Ascending aorta (tissue), 2 donors: ENCODE measurements at places on chromosomes 2 and 18.
A peak's percentile ranks its signal among the peaks of the same experiment; 100 is the strongest.

GRCh38 chr2:149568138-149568537 is 19.4 kb downstream of the MMADHC start:
- DNase-seq = no peak

DNA sequence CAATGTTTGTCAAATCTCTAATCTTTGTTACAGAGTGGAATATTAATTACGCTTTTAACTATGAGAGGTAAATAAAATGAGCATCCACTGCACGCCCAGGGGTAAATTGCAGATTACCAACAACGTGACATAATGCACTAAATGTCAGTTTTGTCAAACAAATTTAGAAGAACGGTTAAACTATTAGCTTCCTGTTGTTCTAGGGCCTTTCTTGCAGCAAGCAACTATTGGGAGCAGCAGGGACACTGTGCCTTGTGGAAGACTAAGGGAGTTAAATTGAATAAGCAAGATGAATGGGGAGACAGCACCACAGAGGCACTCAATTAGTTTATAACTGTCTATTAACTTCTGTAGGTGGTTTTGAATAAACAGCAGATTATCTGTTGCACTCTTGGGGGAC is 391.0 kb upstream of the RAB12 start:
- DNase-seq = no peak

DNA sequence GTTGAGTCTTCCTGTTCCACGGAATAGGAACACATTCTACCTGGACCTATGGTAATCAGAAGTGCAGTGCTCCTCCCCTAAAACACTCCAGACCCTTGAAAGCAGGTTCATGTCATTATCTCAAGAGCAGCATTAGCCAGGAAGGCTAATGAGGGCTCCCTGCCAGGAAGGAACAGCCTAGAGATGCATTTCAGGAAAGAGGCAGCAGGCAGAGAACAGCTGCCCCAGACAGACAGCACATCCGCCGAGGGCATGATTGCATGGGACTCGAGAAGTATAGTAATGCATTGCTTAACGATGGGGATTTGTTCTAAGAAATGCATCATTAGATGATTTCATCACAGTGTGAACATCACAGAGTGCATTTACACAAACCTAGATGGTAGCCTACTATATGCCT is 171.5 kb downstream of the ALK start:
- no peak for DNase-seq

GRCh38 chr2:46811379-46812310 is 104.0 kb downstream of the MCFD2 start:
- DNase-seq = no peak

- no peak for DNase-seq
These were observed 140.6 kb upstream of the LGALSL start for GRCh38 chr2:64313398-64313723.

DNA sequence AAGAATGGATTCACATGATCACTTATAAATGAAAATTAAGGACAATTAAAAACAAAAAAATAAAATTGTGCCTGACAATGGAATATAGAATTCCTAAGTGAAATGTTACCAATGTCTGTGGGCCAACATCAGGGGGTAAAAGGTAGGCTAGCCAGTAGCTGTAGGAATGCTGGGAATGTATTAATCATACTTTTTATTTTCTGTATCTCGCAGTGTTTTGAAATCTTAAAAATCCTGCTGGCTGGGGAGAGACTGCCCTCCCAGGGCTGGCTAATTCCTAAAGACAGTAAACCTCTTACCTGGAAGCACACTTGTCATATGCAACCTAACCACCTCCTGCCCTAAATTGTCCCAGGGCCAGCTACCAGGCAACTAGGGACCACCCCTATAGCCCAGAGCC is 69.8 kb downstream of the REV1 start:
- no peak for DNase-seq

DNA sequence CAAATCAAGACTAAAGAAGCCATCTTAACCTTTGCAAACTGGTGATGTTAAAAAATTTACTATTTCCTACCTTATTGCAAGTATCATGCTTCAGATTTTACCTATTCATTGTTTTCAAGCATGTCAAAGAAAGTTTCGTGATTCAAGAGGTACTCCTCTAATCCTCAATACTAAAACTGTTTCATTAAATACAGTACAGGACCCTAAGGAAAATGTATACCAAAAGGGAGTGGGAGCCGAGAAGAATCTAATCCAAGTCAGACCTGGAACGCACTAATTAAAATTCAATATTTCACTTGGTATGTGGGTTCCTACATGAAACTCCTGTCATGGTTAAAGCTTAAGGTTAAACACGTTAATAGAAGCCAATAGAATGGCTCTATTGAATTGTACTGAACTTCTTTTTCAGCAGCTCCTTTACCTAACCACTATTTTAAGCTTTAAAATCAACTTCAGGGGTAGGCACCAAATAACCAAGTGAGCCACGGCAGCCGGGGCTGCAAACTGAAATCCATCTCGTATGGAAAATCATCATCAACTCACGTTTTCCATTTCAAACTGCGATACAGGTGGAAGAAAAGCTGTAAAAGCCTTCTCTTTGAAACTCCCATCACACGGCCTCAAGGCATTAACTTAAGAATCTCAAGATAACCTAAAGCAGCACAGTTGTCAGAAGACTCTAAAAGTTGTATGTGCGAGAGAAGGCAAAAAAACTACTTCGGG is 188.8 kb downstream of the ZEB2 start:
- no peak for DNase-seq

GRCh38 chr2:66240286-66240685 is 194.6 kb upstream of the MEIS1 start:
- DNase-seq = no peak

- no peak for DNase-seq
These were observed 47.0 kb upstream of the GBX2 start for GRCh38 chr2:236215196-236215595.

- DNase-seq = no peak
These were observed 91.8 kb upstream of the KLF7 start for GRCh38 chr2:207257251-207258250.

DNA sequence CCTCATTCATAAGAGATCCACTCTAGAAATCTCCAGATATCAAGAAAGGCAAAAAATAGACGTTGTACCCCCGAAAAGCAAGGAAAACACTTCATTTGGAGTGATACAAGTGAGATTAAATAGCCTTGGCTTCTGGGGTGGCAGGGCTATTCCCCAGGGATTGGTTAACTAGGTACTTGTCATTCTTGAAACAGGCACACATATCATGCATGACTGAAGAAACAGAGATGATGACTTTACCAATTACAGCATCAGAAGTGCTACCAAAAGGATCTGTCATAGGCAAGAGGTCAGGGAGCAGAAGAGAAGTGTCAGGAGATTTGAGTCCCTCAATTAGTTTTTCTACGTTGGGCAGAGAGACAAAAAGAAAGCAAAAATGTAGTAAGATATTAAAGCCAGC is 45.2 kb upstream of the NFU1 start:
- no peak for DNase-seq

- DNase-seq = no peak
These were observed 2.3 kb upstream of the SPRED2 start for GRCh38 chr2:65434592-65435241.

GRCh38 chr2:236639461-236640235 is 70.0 kb downstream of the ACKR3 start:
- DNase-seq = no peak

GRCh38 chr18:9743200-9744016 is 35.3 kb downstream of the RAB31 start:
- peak; percentile 79 for DNase-seq

GRCh38 chr2:122905431-122905830 is 1119.7 kb upstream of the CNTNAP5 start:
- no peak for DNase-seq

DNA sequence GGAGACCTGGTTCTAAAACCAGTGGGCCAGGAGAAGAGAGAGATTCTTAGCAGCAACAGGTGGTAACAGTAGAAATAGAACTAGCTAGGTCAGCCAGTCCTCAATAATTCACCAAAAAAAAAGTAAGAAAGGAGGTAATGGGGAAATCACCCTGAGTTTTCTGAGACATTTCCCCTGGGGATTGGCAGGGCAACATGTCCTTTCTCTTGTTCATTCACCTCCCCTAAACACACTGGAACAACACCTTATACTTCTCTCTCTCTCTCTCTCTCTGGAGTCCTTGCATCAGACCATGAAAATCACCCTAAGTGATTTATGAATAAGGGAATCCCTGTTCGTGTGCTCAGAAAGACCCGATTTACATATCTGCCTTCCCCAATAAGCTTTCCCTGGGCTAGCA is 64.8 kb downstream of the COX7A2L start:
- DNase-seq = no peak

GRCh38 chr2:35428548-35428947 is 927.0 kb upstream of the CRIM1 start:
- DNase-seq = no peak

- no peak for DNase-seq
These were observed 211.0 kb downstream of the AKAIN1 start for GRCh38 chr18:4986066-4986465.

DNA sequence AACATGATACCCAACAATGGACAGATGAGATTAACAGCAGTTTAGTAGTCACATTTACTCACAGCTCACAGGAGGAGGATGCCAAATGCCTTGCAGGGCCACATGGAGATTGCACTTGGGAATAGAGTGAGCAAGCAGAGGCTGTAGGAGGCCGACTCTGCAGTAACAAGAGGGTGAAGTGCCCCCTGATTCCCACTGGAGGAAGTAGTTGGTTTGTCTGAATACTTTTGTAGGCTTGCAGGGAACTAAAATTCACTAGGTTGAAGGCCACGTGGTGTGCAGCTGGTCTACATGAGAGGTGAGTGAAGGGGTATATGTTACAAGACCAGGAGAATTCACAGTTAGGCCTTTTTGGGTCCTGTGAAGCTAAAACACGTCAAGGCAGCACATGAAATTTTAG is 419.3 kb upstream of the TNP1 start:
- DNase-seq = no peak

DNA sequence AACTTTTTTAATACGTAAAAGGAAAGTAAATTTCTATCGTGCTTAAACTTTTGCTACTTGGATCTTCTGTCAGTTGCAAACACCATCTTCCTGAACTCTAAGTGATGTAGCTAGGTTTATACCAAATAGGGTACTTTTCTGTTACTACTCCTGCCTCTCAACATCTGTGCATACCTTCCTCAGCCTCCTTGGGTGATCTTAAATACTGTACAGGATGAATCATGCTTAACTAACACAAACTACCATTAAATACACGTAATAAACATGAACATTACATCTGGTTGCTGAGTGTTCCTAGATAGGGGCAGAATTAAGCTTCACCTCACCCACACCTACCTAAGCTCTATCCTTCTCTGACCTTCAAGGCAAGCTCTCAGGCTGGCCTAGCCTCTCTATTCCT is 398.0 kb downstream of the TXNL1 start:
- no peak for DNase-seq

GRCh38 chr2:109187711-109188495 is 58.9 kb downstream of the SH3RF3 start:
- DNase-seq = peak; percentile 62

GRCh38 chr2:20365249-20365817 is 14.7 kb upstream of the PUM2 start:
- no peak for DNase-seq

- no peak for DNase-seq
These were observed 432.6 kb downstream of the SATB2 start for GRCh38 chr2:199025146-199025545.

DNA sequence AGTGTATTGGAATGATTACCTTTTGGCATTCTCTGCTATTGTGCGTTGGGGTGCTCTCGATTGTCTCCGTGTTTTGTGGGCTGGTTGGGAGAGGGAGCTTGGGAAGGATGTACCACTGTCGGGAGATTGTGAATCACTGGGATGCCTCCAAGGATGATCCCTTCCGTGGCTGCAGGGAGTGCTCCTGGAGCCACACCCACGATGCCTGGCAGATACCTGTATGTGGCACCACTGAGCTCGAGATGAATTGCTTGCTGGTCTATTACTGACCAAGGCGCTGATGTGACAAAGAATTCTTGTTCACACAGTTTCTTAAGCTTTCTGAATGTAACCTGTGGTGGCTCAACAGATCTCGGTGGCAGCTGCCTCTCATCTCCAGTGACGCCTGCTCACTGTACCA is 159.7 kb upstream of the LHCGR start:
- DNase-seq = no peak

- DNase-seq = no peak
These were observed 282.4 kb upstream of the THSD7B start for GRCh38 chr2:136482966-136483365.

- DNase-seq = no peak
These were observed 132.4 kb downstream of the COPS8 start for GRCh38 chr2:237217995-237218616.

GRCh38 chr2:38033646-38034045 is 42.3 kb downstream of the CYP1B1 start:
- no peak for DNase-seq

GRCh38 chr2:221042926-221043325 is 529.2 kb downstream of the EPHA4 start:
- no peak for DNase-seq

DNA sequence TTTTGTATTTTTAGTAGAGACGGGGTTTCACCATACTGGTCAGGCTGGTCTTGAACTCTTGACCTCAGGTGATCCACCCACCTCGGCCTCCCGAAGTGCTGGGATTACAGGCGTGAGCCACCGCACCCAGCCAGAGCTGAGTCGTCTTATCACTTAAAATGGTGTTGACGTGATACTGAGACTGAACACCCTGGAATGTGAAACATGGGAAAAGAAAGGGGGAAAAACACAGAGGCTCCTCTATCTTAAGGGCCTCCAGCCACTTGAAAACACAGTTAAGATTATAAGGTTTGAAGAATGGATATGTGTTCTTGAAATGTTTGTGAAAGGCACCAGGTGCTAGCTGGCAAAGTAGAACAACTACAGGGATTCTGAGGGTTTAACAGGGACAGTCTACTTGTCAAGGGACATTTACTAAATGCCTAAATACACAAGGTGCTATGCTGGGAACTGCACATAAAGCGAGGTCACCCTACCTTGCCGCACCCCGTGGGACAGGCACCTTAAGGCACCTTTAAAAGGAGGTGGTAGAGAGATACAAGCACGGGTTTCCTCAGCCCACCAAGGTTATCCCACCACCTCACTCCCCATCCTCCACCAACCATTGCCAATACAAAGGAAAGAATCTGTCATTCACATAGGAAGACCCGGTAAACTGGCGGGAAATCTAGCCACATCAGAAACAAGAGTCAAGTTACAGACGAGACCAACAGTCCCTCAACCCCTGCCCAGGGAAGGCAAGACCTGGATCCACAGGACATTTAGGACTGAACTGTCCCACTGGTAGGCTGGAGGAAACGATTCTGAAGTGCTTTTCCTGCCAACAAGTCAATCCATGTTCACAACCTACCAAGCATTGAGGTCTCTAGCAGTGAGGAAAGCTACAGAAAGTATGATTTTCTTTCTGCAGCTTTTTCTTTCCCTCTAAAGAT is 43.4 kb downstream of the STK39 start:
- DNase-seq = no peak

GRCh38 chr2:195619590-195619989 is 37.4 kb upstream of the SLC39A10 start:
- DNase-seq = no peak

GRCh38 chr18:73007195-73007914 is 139.6 kb upstream of the NETO1 start:
- DNase-seq = no peak

DNA sequence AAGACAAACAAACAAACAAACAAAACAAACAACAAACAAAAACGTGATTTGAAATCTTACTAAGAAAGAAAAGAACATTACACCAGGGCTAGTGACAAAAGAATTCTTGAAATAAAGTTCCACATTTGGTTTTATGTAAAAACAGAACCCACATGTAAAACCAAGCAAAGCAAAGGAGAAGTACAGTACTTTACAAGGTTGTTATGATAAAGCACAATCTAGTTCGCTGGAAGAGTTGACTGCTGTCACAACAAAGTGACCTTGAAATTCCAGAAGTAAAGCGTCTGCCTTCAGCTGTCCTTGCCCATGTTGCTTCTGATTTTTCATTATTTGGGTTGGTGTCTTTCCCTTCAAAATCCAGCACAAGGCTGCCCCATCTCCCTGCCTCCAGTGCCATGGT is 94.8 kb upstream of the CYRIA start:
- DNase-seq = no peak
